Effector CD4-positive, alpha-beta T cell (primary cell): ENCODE measurements at places on chromosomes 11 and 22.

DNA sequence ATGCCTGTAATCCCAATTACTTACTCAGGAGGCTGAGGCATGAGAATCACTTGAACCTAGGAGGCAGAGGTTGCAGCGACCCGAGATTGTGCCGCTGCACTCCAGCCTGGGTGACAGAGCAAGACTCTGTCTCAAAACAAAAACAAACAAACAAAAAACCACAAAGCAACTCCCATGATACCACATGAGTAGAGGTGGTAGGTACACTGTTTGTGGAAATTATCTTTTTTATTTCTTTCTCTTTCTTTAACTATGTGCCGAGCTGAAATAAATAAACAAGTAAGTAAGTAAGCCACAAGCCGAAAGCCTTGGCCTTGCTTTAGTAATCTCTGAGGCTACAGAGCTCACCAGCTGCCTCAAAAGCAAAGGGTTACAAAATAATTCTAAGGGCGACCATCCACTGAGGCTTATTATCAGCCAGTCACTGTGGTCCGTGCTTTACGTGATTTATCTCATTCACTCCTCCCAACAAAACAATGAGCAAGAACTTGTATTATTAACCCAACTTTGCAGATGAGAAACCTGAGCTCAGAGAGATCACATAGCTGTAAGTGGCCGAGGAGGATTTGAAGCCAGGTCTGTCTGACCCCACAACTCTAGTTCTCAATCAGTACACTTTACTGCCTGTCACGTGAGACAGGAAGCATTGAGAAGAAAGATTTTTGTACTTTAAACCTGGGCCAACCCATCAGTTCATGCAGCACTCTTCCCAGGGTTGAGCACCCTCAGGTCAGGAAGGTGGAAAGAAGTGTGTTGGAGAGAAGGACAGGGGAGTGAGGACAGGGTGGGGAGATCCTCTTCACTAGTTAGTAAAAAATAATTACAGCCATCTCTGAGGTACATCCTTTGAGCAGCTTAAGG lies 69.8 kb upstream of the MTMR2 start:
- no peak for DNase-seq

- DNase-seq: no peak
Measured at GRCh38 chr22:42353883-42354727, 78.1 kb downstream of the NFAM1 start.

DNA sequence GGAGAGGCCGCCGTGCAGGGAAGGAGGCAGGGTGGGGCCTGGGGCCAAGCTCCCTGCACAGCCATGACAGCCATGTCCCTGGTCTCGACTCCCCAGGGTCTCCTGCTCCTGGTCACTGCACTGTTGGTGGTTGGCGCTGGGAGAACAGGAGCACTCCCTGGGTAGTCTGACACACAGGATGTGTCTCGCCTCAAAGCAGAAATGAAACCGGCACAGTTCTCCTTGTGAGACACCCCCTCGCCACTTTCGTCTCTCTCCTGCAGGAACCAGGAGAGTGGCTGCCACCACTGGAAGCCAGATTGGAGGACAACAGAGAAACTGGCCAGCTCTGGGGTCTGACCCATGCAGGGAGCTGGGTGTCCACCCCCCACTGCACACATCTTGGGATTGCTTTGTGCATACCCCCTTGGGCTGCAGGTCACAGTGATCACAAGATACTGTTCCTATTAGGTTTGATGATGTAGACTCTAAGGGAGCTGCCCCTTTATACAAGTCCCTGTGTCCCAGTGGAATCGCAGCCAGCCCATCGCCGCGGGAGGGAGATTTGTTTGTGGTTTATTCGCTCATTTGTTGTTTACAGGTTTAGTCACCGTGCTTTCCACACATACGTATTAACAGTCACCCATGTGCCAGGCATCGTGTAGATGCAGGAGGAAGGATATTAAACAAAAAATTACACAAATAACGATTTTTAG lies 27.0 kb upstream of the YWHAH start:
- no peak for DNase-seq

GRCh38 chr11:134541951-134542350 lies 129.9 kb upstream of the B3GAT1 start:
- DNase-seq: no peak

DNA sequence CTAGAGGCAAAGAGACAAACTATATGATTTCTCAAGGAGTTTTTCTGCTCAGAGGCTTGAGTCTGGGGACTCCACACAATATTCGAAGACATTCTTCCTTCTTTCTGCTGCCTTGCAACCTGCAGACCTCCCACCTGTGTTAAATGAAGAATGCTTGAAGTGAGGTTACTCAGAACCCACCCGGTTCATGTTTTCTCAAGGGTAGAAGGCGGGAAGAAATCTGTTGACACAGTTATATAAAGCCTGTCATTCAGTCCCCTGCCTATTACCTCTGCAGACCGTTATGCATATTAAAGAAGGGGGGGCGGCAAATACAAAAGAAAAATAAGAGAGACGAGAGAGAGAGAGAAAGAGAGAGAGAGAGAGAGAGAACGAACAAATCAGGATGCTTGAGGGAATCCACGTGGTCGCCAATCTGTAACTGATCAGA lies 2.2 kb upstream of the KMT2A start:
- DNase-seq: no peak

GRCh38 chr11:133793271-133794035 lies 51.9 kb downstream of the SPATA19 start:
- no peak for DNase-seq

- no peak for DNase-seq
Measured at GRCh38 chr11:45335434-45335833, 49.3 kb upstream of the SYT13 start.

- DNase-seq: no peak
Measured at GRCh38 chr11:17563961-17564686, 17.1 kb downstream of the OTOG start.

- no peak for DNase-seq
Measured at GRCh38 chr11:10413268-10413667, 41.8 kb upstream of the AMPD3 start.

- DNase-seq: no peak
Measured at GRCh38 chr11:1074244-1075221, at the start of gene MUC2. Gene MUC2 (plus strand): TSS chr11:1074874.

- DNase-seq: no peak
Measured at GRCh38 chr11:22797047-22797446, 32.6 kb downstream of the SVIP start.

- DNase-seq: no peak
Measured at GRCh38 chr11:130243816-130244215, 70.9 kb downstream of the ZBTB44 start.

DNA sequence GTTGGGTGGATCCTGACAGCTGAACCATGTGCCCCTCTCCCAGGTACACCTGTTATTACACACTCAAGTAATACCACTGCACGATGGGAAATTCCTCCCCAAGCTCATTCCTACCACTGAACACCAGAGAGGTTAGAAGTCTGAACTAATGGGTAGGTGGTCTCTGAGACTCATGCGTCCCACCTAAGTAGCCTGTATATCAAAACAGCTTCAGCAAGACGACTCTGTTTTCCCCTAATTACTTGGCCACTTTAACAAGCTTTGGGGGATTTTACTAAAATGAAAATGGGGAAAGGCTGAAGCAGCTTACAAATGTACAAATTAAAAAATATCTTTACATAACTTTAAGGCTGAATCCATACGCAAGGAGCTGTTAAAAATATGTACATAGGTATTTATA lies 29.4 kb downstream of the LGR4 start:
- DNase-seq: no peak
